Peyer's patch (tissue), 4 donors: ENCODE measurements at places on chromosomes 2 and 18.

DNA sequence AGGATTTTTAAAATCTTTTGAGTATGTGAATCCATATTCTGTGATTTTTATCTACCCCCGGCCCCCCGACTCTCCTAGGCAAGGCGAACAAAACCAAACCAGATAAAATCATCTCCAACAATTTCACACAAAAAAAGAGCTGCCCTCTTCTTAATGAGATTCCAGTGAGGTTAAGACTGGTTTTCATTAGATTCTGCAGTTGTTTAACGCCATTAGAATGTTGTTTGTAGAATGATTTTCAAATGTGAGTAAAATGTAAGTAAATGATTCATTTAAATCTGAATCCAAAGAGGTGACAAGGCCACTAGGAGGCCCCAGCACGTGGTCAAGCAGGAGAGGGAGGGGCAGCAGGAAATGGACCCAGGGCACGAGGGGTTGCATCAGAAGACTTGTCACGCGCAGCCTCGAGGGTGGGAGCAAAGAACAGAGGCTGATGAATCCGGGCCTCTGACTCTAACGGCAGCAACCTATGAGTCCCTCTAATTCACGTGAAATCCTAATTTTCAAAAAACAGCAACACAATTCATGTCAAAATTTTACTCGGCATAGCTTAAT lies 24.3 kb upstream of the KLHL29 start:
- no peak for DNase-seq

GRCh38 chr2:190181123-190181669 lies 118.7 kb upstream of the MSTN start:
- no peak for DNase-seq

GRCh38 chr2:212489719-212490346 lies 48.8 kb downstream of the ERBB4 start:
- DNase-seq: no peak

GRCh38 chr2:186675380-186675779 lies 18.5 kb upstream of the FAM171B start:
- DNase-seq: no peak

DNA sequence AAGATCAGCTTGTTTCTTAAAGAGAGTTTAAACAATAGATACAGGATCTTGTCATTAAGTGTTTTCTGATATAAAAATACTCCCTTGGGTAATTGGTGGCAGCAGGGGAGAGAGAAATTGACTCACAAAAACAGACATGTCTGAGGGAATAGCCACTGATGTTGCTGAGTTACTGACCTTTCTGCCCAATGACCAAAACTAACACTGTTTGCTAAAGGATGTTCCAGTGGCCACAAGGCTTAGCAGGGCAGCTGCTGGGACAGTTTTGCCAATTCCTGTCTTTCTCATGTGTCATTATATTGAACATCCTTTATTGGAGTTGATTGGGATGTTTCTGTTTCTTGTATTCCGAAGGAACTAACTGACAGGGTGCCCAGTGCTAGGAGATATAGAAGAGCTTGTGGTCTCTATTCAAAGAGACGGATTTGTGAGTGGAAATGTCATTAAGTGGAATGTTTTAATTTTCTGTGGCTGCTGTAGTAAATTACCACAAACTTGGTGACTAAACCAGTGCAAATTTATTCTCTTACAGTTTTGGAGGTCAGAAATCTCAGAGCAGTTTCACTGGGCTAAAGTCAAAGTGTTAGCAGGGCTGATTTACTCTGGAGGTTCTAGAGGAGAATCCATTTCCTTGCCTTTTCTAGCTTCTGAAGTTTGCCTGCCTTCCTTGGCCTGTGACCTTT lies 124.8 kb upstream of the RMDN2 start:
- DNase-seq: no peak
